ENCODE measurements at places on chromosomes 12 and 14.

DNA sequence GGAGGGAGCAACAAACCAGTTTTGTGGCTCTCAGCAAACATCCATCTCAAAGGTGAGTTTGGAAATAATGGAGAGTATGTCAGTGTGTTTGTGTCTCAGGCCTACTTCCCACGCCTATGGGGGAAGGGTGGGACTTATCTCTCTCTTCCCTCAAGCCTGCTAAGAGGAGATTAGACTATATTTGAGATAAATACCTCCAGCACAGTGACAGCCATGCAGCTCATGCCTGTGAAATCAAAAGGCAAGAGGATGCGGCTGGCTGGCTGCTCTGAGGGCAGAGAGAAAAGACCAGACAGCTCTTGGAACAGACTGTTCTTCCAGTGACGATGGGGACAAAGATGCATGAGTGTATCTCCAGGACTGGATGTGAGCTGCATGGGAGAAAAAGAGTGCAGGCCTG is 14.7 kb upstream of the POC1B start:
- no peak for DNase-seq

DNA sequence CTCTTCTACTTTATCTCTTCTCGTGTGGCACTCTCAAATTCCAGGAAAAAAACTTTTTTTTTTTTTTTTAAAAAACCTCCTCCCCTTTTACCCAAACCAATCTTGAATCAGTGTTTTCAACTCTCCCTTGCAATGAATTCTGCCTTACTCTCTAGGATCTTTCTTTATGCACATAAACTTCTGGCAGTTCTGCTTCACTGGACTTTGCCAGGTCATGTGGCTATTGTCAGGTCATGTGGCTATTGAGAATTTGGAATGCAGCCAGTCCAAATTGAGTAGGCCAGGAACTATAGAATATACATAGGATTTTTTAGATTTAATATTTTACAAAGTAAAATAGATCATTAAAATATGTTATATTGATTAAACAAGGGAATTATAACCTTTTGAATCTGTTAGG is 218.2 kb downstream of the TMTC3 start:
- no peak for DNase-seq

- no peak for DNase-seq
Observed at GRCh38 chr14:32255789-32256188, 52.7 kb upstream of the RNU6-8 start.

DNA sequence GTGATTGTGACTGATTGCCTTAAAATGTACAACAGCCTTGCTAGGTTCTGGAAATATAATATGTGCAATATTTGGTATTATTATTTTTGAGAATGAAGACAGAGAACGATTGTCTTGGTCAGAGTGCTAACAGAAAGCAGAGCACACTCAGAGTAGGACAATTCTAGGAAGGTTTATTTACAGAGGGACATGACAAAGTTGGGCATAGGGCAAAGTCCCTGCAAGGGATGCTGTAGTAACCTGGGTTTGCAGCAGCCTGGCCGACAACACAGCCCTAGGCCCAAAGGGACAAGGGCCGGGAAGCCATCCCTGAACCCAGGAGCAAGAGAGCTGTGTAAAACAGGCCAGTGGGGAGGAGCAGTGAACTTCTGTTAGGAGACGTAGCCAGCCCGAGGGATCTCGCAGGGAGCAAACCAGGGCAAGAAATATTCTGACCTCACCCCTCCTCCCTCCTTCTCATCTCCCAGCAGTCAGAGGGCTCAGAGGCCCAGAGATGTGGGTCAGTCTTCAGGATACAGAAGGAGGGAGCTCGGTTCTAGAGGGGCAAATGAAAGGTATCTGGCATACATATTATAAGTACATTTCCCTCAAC is 51.0 kb upstream of the FERMT2 start:
- no peak for DNase-seq

DNA sequence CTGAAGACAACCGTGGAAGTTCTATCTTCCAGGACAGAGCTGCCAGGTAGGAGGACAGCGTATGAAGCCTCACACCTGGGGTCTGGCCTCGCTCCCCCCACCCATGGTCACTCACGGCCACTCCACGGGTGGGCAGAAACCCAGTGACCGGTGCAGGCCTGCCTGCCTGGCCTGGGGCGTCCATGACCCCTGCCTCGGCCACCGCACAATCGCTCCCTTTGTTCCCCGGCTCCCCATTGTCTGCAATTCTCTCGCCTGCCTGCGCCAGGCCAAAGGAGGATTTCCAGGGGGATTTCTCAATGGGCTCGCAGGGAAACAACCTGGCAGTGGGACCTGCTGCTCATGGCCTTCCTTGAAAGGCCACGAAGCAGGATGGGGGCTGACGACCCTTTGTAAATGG is 22.6 kb downstream of the CCDC85C start:
- DNase-seq: no peak

DNA sequence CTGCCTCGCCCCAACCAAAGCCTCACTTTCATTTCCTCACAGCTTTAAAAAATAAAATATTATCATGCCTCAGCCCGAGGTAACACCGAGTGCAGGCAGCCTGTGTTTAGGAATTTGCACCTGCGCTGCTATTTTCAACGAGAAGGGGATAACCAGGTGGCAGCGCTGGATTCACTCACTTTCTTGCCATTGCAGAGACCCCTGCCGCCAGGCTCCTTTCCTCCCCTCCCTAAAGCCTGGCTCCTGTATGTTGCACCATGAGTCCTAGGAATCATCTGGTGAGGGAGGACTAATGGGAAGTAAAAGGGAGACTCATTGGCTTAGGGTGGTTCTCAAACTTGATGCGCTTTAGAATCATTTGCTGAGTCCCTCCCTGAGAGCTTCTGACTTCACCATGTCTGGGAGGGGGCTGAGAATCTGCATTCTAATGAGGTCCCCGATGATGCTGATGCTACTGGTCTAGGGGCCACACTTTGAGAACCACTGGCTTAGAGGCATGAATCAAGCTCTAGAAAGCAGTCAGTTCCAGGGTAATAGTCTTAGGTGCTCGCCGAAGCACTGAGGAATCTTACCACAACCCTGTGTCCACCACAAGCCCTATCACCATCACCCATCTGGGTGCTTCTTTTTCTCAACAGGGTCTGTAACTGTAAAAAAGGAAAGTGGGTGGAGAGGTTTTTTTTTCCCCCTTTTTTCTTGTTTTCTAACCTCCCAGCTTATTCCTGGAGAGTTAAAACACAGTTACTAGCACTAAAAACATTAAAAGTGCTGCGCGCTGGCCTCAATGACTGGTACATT is 83.8 kb downstream of the SLC38A1 start:
- DNase-seq: no peak

GRCh38 chr14:74911221-74911620 is 11.8 kb downstream of the RPS6KL1 start:
- no peak for DNase-seq

DNA sequence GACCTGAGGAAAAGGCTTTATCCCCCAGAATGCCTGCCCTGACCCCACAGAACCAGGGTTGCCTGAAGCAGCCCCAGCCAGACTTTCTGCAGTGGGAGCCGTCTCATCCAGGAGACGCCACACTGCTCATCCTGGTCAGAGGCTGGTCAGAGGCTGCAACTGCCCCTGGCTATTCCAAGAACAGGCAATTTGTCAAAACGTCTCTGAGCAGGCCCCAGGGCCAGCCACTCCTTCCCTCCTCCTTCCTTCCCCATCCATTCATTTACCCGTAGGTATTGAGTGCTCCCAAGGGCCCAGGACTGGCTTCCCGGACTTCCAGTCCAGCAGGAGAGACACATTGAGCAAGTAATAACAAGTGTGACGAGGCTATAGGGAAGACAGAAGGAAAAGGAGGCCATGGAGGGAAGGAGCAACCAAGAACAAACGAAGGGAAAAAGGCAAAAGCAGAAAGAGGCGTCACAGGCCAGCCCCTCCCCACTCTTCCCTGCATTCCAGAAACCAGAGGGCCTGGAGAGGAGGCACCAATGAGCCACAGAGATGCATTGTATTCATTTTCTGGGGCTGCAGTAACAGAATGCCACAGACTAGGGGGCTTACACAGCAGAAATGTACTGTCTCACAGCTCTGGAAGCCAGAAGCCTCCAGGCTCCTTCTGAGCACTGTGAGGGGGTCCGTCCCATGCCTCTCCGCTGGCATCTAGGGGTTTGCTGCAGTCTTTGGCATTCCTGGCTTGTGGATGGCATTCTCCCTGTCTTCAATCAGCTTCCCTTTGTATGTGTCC is 21.0 kb upstream of the CD9 start:
- no peak for DNase-seq

GRCh38 chr12:90163975-90164374 is 455.3 kb upstream of the ATP2B1 start:
- no peak for DNase-seq

DNA sequence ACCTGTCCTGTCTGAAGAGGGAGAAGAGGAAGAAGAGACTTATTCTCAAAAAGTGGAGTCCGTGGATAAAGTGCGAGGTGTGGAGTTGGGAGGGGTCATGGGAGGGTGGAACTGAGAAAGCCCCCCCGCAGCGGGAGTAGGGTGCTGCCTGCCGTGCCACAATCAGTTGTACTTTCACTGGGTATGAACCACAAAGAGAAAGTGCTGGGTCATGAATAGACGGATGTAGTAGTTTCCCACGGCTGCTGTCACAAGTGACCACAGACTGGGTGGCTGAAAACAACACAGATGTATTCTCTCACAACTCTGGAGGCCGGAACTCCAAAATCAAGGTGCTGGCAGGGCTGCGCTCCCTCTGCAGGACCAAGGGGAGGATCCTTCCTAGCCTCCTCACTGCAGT is 5.5 kb downstream of the DNAH10 start:
- no peak for DNase-seq

GRCh38 chr12:27207615-27208413 is 36.3 kb upstream of the STK38L start:
- no peak for DNase-seq

DNA sequence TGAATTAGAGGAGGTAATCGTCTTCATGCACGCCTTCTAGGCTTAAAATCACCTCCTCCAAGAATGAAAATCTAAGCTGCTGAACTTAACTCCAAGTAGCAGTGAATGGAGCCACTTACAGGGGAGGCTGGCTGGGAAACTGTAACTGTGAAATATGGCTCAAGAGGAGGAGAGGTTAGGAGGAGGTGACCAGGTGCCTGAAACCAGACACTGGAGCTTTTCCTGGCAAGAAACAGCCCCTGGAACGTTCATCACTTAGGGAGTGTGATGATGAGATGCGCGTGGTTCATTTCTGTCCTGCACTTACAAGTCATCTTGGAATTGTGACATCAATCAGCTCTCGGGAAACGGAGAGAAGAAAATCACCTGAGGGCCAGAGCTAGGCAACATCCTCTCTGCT is 62.3 kb upstream of the TMEM132C start:
- DNase-seq: no peak

GRCh38 chr12:31008961-31009840 is 64.5 kb upstream of the DDX11 start:
- no peak for DNase-seq

DNA sequence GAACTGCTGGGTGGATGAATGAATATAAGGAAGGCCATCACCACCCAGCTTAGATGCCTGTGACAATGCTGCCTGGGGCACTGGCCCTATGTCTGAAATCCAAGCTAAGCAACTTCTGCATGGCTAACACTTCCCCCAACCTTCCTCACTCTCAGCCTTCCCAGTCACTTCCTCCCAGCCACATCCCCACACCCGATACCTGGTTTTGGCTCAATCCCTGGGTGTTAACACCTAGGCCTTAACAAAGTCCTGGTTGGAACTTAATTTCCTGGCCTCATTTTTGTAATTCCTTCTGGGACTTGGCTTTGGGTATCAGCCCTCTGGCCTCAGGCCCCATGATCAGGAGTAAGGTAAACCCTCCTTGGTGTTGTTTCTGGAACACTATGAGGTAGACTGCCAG is 110.0 kb downstream of the EFCAB11 start:
- DNase-seq: no peak
